ENCODE measurements at places on chromosomes 7 and 10. TPM values are rescaled to one million over a fixed set of nuclear protein-coding genes. Genes with fewer than 3 reads are reported as not detected.

GRCh38 chr7:120731271-120731670 lies 126.7 kb downstream of the TSPAN12 start:
- H3K36me3 ChIP-seq = no peaks in the 10 kb centered on the region
- H3K27ac ChIP-seq = no peak overlapping the region
- H3K27me3 ChIP-seq = no peaks in the 10 kb centered on the region
- H3K4me1 ChIP-seq = no peaks in the 10 kb centered on the region
- no peak overlapping the region for H3K4me3 ChIP-seq

- H3K4me3 ChIP-seq = no peak overlapping the region
- H3K36me3 ChIP-seq = no peaks in the 10 kb centered on the region
Measured at GRCh38 chr7:115052706-115053105, 130.8 kb downstream of the MDFIC start.

- no peaks in the 10 kb centered on the region for H3K4me1 ChIP-seq
- no peaks in the 10 kb centered on the region for H3K36me3 ChIP-seq
- peak; percentile 20 for DNase-seq
- no peaks in the 10 kb centered on the region for H3K27me3 ChIP-seq
Measured at GRCh38 chr10:48700493-48700892, 15.8 kb downstream of the WDFY4 start.

GRCh38 chr7:74183653-74184450 lies 9.7 kb downstream of the EIF4H start:
- DNase-seq = no peak
- H3K4me3 ChIP-seq = no peak overlapping the region
- no peaks in the 10 kb centered on the region for H3K27me3 ChIP-seq
- peaks cover 25% of the 10 kb centered on the region for H3K36me3 ChIP-seq
- no peak overlapping the region for H3K27ac ChIP-seq
- H3K4me1 ChIP-seq = peaks cover 96% of the 10 kb centered on the region

DNA sequence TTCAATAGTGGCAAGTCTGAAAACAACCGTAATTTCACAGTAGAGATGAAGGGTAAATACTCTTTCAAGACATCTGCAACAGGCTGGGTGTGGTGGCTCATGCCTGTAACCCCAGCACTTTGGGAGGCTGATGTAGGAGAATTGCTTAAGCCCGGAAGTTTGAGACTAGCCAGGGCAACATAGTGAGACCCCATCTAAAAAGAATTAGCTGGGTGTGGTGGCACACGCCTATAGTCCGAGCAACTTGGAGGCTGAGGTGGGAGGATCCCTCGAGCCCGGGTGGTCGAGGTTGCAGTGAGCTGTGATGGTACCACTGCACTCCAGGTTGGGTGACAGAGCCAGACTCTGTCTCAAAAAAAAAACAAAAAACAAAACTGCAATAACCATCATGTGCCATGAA lies 71.8 kb downstream of the PFKFB3 start:
- H3K4me1 ChIP-seq = peaks cover 15% of the 10 kb centered on the region
- peak overlapping the region; percentile 73 for H3K27ac ChIP-seq

DNA sequence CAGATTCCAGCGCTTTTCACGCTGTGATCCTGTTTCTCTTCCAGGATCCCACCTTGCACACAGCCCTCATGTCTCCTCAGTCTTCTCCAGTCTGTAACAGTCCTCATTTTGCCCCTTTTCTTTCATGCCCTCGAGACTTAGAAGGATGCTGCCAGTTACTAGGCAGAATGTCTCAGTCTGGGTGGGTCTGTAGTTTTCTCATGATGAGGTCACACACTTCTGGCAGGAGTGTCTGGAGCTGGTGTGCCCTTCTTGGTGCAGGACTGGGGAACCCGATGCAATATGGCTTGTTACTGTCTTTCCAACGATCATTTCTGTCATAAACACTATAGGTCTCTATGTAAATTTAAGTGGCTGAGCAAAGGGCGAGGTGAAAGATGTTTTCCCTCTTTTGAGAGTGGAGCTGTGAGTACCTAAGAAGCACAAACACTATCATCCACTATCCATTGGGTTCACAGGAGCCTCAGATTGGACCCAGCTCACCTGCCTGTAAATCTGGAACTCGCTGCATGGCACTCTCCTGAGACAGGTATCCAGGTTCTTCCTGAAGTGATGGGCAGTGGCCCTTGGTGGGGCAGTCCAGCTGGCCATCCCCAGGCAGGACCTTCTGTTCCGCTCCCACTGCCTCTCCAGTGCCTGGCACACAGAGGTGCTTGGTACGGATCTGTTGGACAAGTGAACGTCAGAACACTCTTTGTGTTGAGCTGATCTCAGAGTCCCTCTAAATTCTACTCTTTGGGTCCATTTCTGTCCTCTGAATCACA lies 64.3 kb upstream of the ZNF32 start:
- no peaks in the 10 kb centered on the region for H3K27me3 ChIP-seq
- H3K4me1 ChIP-seq = peaks cover 6% of the 10 kb centered on the region
- DNase-seq = no peak
- H3K36me3 ChIP-seq = no peaks in the 10 kb centered on the region

GRCh38 chr7:116417593-116418345 lies 81.8 kb upstream of the CAV2 start:
- no peaks in the 10 kb centered on the region for H3K4me1 ChIP-seq
- no peak for DNase-seq
- no peaks in the 10 kb centered on the region for H3K36me3 ChIP-seq
- H3K4me3 ChIP-seq = no peak overlapping the region
- H3K27ac ChIP-seq = no peak overlapping the region

DNA sequence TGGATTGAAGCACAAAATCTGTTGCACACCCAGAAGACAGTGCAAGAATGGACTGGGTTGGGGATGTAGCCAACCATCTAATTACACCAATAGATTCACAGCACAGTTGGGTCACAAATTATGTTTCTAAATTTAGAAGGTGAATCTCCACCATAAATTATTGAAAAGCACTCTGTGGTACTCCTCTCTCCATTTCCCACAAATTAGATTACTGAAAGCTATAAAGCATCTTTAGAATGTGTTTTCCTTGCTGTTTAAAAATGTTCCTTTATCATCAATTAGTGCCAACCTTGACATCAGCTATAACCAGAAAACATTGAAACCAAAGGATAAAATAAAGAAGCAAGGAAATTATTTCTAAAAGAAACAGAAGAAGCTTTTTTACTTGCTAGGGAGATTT lies 39.9 kb upstream of the HDAC9 start:
- DNase-seq = no peak
- H3K27ac ChIP-seq = no peak overlapping the region
- no peaks in the 10 kb centered on the region for H3K36me3 ChIP-seq
- no peak overlapping the region for H3K4me3 ChIP-seq
- H3K4me1 ChIP-seq = no peaks in the 10 kb centered on the region

DNA sequence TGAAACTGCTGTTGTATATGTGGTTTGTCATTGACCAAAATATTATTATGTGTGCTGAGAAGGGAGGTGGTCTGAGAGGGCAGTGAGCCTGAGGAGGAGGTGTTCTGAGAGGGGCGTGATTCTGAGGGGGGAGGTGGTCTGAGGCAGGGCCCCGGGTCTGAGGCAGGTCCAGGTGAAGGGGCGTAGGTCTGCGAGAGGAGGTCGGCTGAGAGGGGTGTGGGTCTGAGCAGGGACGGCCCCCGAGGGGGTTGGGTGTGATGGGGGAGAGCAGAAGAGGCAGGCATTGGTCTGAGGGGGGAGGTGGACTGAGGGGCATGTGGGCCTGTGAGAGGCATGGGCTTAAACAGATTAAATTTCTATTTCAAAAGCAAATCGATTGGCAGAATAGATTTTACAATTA lies 32.4 kb downstream of the AKR1C4 start:
- no peaks in the 10 kb centered on the region for H3K4me1 ChIP-seq
- H3K4me3 ChIP-seq = no peak overlapping the region
- no peak overlapping the region for H3K27ac ChIP-seq
- no peaks in the 10 kb centered on the region for H3K36me3 ChIP-seq
- H3K27me3 ChIP-seq = no peaks in the 10 kb centered on the region
- no peak for DNase-seq

- no peak overlapping the region for H3K4me3 ChIP-seq
- no peak overlapping the region for H3K27ac ChIP-seq
- DNase-seq = no peak
- no peaks in the 10 kb centered on the region for H3K27me3 ChIP-seq
Measured at GRCh38 chr10:52571516-52572182, 200.9 kb downstream of the MBL2 start.

- H3K4me1 ChIP-seq = peaks cover 62% of the 10 kb centered on the region
- peak overlapping the region; percentile 92 for H3K4me3 ChIP-seq
- H3K36me3 ChIP-seq = no peaks in the 10 kb centered on the region
- DNase-seq = no peak
Measured at GRCh38 chr7:128739990-128740682, 977 bp downstream of the CALU start.

GRCh38 chr10:31064348-31064747 lies 32.7 kb upstream of the ZNF438 start:
- H3K36me3 ChIP-seq = no peaks in the 10 kb centered on the region
- peaks cover 23% of the 10 kb centered on the region for H3K4me1 ChIP-seq

DNA sequence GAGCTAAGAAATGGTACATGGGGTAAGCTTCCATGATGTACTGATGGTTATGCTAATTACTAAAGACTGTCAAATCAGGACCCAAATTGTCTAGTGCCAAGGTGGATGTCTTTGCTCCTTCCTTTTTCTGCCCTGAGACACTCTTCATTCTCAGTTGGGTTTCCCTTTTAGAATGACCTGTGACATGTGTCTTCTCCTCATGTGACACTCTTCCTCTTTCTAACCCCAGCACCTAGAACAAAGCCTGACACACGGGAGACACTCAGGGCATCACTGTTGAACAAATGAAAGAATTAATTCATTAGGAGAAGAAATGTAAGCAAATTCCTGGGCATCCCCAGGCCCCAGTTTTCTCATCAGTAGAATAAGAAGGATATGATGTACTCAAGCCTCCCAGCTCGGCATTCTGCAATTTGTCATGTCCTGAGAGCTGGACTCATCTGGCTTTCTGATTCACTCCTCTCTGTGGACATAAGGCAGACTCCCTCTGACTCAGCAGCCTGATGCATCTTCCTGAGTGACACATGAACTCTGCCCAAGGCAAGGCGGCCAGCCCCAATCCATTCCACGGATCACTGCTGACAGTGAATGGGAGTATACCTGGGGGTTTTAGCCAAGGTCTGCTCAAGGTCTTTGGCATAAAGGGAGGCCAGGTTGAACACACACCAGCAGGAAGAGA lies 473.8 kb downstream of the KCNMA1 start:
- H3K4me3 ChIP-seq = no peak overlapping the region
- H3K27ac ChIP-seq = no peak overlapping the region
- H3K27me3 ChIP-seq = no peaks in the 10 kb centered on the region

- H3K4me3 ChIP-seq = no peak overlapping the region
- H3K27me3 ChIP-seq = no peaks in the 10 kb centered on the region
- H3K27ac ChIP-seq = peak overlapping the region; percentile 55
- H3K4me1 ChIP-seq = peaks cover 59% of the 10 kb centered on the region
- DNase-seq = no peak
Measured at GRCh38 chr10:62019685-62020359, 118.3 kb downstream of the ARID5B start.

- no peak overlapping the region for H3K27ac ChIP-seq
- no peak overlapping the region for H3K4me3 ChIP-seq
- no peaks in the 10 kb centered on the region for H3K4me1 ChIP-seq
- no peaks in the 10 kb centered on the region for H3K27me3 ChIP-seq
- H3K36me3 ChIP-seq = no peaks in the 10 kb centered on the region
- no peak for DNase-seq
Measured at GRCh38 chr10:14800397-14800796, 25.7 kb upstream of the FAM107B start.

DNA sequence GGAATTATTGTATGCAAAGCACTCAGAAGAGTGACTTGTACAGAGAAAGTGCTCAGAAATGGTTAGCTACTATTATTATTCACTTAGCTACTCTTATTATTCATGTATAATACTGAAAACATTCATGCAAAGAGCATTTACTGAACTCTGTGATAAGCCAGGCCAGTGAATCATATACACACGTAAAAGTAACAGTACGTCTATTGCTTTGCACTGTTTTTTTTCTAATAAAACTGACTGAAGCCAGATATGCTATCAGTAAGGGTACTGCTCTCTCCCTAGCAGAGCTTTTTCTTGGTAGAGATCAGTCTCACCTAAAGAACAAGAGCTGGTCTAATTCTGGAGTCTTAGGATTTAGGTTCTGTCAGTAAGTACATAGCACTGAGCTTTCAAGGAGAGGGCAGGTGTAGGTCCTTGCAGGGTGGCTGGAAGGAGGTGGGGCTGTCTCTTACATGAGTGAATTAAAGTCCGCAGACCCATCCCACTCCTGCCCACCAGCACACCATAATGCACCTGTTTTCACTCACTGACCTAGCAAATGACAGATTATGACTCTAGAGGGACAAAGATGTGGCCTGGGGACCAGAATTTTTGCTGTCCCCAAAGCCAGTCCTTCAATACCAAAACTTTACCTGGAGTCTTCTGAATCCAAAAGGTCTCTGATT lies 145.9 kb downstream of the ARID5B start:
- H3K4me1 ChIP-seq = peaks cover 69% of the 10 kb centered on the region
- H3K27ac ChIP-seq = peak overlapping the region; percentile 97
- H3K4me3 ChIP-seq = peak overlapping the region; percentile 9
- H3K36me3 ChIP-seq = no peaks in the 10 kb centered on the region

GRCh38 chr10:99654390-99655175 lies 4.7 kb upstream of the ENTPD7 start:
- H3K4me3 ChIP-seq = no peak overlapping the region
- peaks cover 15% of the 10 kb centered on the region for H3K4me1 ChIP-seq
- H3K27me3 ChIP-seq = no peaks in the 10 kb centered on the region
- no peak overlapping the region for H3K27ac ChIP-seq
- no peaks in the 10 kb centered on the region for H3K36me3 ChIP-seq

GRCh38 chr7:40595129-40595528 lies 460.3 kb downstream of the SUGCT start:
- H3K4me1 ChIP-seq = no peaks in the 10 kb centered on the region
- no peak for DNase-seq
- H3K4me3 ChIP-seq = no peak overlapping the region
- H3K27ac ChIP-seq = no peak overlapping the region
- no peaks in the 10 kb centered on the region for H3K36me3 ChIP-seq

DNA sequence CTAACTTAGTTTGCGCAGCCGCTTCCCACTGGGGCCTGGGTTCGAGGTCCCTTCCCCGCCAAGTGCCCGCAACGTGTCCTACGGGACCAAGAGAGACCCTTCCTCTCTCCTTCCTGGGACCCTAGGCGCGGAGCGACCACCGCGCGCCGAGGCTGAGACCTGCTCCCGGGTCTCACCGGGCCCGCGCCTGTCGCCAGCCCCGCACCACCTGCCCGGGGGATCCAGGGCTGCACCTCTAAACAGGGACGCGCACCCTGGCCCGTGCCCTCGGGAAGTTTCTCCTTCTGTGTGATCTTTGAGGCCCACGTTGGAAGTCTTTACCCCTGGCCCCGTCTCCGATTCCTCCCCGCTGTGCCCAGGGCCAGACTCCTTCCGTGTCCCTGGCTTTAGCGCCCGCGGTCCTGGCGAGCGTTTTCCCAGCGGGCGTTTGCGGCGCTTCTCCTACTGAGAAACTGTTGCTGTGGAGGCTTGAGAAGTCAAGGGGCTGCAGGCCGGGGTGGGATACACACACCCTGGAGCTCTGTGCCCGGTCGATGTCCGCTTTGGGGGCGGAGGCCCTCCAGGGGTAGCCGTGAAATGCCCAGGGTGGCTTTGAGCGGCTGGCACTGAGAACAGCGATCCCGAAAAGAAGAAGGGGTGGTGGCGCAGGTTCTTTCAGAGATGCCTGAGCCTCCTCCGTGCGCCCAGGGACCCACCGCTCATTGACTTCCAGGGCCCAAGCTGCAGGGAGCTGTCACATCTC lies 575 bp downstream of the PLPP4 start:
- H3K4me3 ChIP-seq = peak overlapping the region; percentile 44
- H3K27ac ChIP-seq = no peak overlapping the region

- H3K27ac ChIP-seq = no peak overlapping the region
- no peak overlapping the region for H3K4me3 ChIP-seq
- no peaks in the 10 kb centered on the region for H3K27me3 ChIP-seq
- DNase-seq = no peak
Measured at GRCh38 chr7:143849785-143850479, 52.0 kb downstream of the TCAF1 start.

OPN4 gene
- not detected for total RNA-seq

JCAD gene
- total RNA-seq = 40.3 TPM

TRIM50 gene
- not detected for total RNA-seq

CYP17A1 gene
- total RNA-seq = 43.2 TPM

GJD4 gene
- total RNA-seq = not detected

PILRA gene
- 8.3 TPM for total RNA-seq

Data from vagina (tissue), 2 donors.